ENCODE measurements at places on chromosomes 7 and 10.

- no peak for DNase-seq
Measured at GRCh38 chr7:122965306-122965705, 30.2 kb downstream of the TAS2R16 start.

DNA sequence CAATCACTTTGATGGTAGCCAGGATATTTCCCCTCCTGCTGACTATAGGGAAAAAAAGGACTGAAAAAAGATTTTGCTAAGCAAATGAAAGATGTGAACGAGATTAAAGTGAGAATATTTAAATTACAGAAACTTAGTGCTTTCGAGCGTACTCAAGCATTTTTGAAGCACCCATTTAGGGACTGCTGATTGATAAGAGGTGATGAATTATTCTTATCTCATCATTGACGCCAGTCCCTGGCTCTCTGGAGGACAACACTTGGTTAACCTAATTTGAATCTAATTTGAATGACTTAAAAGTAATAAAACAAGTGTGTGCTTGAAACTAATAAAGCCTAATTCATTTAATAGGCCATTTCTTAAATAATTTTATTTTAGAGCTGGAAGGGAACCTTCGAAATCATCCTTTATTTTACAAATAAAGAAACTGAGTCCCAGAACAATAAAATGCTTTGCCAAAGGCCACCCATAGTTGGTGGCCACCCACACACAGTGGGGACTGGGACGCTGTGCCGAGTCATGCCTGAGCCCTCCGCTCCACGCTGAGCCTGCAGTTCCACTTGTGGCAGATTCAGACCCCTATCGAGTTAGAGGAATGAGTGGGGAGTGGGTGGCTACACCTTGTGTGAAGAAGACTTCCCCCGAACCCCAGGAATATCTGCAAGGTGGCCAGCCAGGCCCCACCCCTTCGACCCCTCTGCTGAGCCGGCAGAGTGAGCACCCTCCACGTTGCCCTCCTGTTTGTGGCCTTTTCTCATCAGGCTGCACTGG lies 61.1 kb upstream of the SAMD8 start:
- no peak for DNase-seq

- no peak for DNase-seq
Measured at GRCh38 chr7:158956805-158957509, 100.6 kb downstream of the DYNC2I1 start.

DNA sequence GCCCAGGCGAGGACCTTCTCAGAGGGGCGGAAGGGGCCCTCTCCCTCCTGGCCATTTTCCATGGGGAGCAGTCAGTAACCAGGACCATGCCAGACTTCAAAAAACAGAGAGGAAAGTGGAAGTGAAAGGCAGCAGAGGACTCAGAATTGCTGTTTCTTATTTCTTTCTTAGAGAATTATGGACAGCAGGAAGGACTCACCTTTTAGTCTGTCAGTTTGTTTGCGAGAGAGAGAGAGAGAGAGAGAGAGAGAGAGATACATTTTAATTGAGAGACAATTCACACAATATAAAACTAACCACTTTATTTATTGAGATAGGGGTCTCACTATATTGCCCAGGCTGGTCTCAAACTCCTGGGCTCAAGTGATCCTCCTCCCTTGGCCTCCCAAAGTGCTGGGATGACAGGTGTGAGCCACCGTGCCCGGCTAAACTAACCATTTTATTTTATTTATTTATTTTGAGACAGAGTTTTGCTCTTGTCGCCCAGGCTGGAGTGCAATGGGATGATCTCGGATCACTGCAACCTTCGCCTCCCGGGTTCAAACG lies 24.5 kb downstream of the SCD start:
- no peak for DNase-seq

DNA sequence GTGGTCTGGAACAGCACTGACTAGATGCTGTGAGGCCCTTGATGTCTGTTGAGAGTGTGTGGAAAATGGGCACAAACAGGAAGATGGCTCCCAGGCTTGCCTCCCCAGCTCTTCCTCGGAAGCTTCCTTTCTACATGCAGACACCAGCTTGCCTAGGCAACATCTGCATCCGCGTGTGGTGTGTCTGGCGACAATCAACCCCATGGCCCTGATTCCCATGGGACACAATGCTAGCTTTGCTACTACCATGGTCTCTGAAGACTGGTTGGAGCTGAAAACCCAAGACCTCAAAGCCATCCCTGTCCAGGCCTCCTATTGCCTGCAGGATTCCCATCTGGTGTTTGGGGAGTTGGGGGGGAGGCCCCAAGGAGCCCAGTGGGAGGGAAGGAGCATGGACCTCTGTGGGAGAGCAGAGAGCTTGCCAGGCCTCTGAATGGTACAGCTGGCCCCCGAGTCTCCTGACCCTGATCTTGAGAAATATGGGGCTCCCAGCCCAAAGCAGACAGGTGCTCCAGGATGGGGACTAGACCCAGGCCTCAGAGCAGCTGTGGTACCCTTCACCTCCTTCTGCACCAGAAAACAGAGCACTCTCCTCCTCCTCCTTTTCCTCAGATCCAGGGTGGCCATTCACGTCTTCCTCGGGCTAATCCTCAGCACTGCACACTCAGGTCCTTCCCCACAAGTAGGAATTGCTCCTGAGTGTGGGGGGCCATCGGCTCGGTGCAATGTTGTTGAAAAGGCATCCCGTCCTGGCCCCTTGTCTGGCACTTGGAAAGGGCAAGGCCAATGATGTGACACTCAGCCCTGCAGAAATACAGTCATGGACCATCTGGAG lies 57.6 kb downstream of the ARHGAP22 start:
- no peak for DNase-seq

DNA sequence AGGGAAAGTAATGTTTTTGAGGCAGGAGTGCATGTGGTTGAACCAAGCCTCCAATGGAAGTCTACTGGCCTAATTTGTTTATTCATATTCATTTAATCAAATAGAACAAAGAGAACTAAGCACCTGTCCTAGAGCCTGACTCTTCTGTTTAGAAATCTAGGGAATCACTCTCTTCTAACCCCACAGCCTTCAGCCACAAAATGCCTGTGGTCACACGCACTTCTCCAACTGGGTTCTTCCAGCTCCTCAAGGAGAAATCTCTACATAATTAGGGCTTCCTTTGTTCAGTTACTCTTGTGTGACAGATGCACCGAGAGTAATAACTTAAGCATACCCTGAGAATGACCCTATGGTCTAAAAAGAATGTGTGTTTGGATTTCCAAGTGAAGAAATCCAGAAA lies 133.7 kb upstream of the NAMPT start:
- DNase-seq = no peak

DNA sequence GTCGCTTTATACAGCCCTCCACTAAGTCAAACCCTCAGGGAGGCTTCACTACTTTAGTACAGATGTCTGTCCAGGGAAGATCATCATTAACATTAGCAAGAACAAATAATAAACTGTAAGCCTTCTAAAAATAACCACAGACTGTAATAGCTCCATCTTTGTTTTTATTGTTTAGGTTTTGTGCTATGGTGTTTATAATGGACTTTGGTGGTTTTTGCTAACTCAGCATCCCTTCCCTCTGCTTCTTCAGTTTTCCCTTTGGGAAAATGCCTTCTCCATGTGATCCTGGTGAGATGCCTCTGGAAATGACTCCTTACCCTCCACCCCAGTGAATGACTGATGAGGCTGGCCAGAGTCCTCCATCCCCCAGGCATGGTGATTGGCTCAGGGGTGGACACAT lies 131.3 kb downstream of the ICA1 start:
- DNase-seq = no peak

Measured in activated CD4-positive, alpha-beta T cell treated with anti-CD3 and anti-CD28 coated beads, Interleukin-2, amount 50 U/mL, for 48 hours (primary cell).